ENCODE measurements at places on chromosomes 13 and 19.
A peak's percentile ranks its signal among the peaks of the same experiment; 100 is the strongest.

DNA sequence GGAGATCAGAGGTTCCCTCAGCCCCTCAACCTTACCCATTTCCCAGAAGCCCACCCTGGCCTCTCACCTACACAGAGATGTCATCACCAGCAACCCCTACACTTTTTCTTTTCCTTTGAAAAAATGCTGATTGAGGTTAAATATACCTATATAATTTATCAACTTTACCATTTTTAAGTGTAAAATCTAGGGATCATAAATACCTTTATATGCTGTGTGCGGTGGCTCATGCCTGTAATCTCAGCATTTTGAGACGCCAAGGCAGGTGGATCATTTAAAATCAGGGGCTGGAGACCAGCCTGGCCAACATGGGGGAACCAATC, 3.1 kb downstream of the KIR2DL4 start:
- DNase-seq, result no peak

GRCh38 chr19:45097450-45097775, 4.4 kb downstream of the PPP1R37 start:
- DNase-seq, result no peak

- DNase-seq, result no peak
These were observed 181.3 kb downstream of the KDM4B start for GRCh38 chr19:5149932-5150901.

DNA sequence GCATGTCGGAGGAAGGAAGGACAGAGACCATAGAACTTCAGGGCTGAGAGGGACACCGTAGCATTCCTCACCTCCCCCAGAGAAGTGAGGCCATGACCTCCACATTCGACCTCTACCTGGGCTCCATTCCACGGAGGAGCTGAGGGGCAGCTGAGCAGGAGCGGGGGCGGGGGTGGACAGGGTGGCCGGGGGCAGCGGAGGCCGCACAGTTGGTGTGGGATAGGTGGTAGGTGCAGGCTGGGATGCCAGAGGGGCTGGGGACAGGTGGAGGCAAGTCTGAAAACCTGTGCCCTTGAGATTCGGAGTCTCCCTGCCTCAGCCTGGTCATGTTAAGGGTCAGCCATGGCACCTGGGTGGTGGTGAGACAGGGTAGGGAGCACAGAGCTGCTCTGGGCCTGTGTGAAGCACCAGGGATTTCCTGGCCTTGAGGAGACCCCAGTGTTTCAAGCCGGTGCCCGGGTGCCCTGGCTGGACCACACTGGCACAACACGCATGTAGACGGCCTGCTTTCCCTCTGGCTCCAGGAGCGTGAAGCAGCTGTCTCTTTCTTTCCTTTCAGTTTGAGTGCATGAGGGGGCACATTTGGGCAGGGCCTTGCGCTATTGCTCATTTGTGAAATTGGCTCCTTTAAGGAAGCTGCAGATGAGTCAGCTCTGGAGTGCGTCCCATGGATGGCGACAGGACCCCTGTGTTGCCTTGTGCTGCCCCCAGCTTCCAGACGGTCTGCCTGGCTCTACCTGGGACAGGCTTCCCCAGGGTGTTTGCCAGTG, 51.8 kb downstream of the TSSK6 start:
- no peak for DNase-seq

DNA sequence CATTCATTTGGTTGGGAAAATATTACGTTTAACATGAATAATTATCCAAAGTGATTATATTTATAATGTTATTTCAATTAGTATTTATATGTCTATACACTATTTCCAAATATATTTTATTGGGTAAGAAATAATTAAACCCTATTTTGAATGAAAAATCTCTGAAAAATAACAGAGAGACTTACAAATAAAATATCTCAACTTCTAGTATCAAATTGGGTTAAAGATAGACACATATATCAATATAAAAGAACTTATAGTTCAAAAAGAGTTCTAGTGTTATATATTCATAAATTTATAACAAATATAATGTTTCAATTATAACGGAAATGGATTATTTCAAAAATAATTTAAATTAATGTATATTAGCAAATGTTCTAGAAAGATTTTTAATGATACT, 482.6 kb upstream of the PCDH20 start:
- no peak for DNase-seq

DNA sequence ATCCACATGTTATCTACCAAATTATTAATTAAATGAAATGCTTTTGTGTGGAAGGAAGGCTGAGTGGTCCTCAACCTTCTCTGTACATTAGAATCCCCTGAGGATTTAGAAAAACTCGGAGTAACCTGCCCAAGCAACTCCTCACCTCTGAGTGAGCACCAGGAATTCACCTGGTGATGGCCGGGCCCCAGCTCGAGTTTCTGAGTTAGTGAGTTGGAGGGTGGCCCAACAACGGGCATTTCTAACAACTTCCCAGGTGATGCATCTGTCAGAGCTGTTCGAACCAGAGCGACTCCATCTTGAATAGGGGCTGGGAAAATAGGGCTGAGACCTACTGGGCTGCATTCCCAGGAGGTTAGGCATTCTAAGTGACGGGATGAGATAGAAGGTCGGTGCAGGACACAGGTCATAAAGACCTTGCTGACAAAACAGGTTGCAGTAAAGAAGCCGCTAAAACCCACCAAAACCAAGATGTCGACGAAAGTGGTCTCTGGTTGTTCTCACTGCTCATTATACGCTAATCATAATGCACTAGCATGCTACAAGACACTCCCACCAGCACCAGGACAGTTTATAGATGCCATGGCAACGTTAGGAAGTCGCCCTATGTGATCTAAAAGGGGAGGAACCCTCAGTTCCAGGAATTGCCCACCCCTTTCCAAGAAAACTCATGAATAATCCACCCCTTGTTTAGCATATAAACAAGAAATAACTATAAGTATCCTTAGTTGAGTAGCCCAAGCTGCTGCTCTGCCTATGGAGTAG, 44.2 kb upstream of the SHISA2 start:
- DNase-seq, result no peak

GRCh38 chr13:46097015-46097414, 7.8 kb downstream of the CPB2 start:
- no peak for DNase-seq

GRCh38 chr19:30437869-30438268, 65.7 kb downstream of the ZNF536 start:
- DNase-seq, result no peak

- DNase-seq, result no peak
These were observed 962.3 kb downstream of the EFNB2 start for GRCh38 chr13:105573136-105573535.

DNA sequence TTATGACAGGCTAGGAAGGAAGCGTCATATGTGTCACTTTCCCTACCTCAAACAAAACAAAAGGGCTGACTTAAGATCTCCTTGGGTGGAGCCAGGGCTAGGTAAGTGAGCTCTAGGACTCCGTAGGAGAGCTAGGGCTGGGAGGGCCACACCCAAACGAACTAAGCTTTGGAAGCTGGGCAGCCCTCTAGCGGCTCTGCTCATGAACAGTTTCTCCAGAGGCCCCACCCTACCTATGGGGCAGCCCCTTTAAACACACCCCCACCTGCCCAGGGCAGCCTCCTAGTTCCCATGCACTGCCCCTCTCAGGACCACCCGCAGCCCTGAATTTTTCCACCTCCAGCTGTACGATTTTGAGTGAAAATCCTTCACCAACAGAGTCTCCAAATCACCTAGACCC, 3.5 kb downstream of the PEG3 start:
- no peak for DNase-seq

DNA sequence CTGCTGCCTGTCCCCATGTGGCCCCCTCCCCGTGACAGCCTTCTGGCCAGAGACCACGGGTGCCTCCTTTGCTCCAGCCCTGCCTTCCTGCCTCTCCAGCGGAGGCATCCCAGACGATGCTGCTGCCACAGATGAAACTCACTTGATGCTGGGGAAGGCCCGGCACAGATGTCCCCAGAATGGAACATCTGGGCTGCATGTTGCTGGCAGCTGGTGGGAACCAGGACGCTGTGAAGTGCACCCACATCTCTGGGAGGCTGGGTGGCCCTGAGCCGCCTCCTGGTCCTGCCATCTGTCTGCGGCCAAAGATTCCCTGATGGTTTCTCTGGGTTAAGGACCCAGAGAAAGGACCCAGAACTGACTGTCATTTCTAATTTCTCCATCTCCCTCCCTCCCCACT, 51.9 kb upstream of the PTPRS start:
- DNase-seq, result no peak

DNA sequence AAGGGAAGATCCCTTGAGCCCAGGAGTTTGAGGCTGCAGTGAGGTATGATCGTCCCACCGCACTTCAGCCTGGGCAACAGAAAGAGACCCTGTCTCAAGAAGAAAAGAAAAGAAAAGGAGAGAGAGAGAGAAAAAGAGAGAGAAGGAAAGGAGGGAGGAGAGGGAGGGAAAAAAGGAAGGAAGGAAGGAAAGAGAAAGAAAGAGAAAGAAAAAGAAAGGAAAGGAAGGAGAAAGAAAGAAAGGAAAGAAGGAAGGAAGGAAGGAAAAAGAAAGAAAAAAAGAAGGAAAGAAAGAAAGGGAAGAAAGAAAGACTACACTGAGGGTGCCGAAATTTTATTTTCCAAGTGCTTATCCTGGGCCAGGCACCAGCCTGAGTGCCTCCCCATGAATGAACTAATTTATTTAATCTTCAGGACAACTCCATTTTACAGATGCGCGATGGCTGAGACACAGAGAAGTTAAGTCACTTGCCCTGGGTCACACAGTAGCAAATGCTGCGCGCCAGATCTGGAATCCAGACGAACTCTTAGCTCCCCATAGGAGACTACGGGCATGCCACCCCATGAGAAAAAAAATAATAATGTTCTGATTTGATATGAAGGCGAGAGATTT, 2.7 kb downstream of the CDC42EP5 start:
- DNase-seq, result no peak

DNA sequence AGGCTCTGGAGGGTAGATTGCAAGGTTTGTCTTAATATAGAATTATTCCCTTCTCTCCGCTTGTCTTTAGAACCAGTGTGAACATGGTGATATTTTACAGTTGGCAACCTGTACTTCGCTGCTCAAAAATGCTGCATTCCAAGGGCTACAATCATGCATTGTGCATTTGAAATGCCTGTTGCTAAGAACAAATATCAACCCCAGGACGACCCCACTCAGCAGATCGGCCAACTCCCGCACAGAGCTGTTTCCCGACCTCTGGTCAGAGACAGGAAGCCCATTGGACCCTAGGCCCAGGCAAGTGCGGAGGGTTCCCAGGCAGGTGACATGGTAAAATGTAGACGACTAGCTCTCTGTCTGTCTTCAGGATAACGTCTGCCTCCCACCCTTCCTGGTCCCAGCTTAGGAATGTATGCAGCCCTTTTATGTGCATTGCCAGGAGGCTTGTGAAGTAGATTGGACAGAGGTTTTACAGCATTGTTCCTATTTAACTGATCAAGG, 263.5 kb downstream of the FOXO1 start:
- peak; percentile 76 for DNase-seq

DNA sequence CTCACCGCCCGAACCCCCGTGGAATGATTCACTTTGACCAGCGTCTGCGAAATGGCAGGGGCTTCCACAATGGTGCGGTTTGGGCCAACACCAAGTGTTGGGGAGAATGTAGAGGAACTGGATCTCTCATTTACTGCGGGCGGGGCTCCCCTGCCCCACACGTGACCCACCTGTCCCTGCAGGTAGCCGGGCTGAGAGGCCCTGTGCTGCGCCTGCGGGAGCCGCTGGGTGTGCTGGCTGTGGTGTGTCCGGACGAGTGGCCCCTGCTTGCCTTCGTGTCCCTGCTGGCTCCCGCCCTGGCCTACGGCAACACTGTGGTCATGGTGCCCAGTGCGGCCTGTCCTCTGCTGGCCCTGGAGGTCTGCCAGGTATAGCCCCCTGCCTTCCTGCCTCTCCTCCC, 5.8 kb upstream of the FLT3LG start:
- no peak for DNase-seq

DNA sequence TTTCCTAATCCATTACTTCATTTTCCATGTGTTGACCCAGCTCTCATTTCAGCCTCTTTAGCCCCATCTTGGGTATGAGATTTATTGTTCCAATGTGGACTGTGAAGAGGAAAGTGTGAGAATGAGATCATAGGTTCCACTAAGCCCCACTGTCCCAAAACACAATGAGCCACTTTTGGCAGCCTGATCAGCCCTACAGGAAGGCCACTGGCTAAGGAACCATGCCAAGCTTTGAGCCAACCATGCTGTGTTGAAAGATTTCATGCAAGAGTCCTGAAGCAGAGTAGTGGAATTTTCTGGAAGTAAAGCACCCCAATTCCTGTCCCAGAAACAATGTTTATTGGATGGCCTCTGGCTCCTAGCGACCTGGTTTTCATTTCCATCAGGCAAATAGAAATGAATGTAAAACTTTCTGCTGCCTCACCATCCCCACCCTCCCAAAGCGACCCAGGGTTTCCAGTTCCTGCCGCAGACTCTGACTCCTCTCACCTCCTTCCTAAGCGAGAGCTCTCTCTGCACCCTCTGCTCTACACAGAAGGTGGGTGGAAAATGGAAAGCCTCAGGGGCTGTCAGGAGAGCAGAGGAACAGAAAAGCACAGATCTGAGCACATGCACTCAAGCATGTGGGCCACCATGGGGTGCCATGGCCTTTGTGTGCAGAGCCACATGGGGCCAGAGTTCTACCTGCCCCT, 73.1 kb downstream of the KCTD12 start:
- DNase-seq, result no peak

- no peak for DNase-seq
These were observed 2.1 kb downstream of the ZMYM2 start for GRCh38 chr13:19960653-19960976.

- DNase-seq, result no peak
These were observed 78.7 kb upstream of the SERP2 start for GRCh38 chr13:44294876-44295275.

GRCh38 chr13:45119469-45119990, 780 bp upstream of the GTF2F2 start:
- DNase-seq, result peak; percentile 48

DNA sequence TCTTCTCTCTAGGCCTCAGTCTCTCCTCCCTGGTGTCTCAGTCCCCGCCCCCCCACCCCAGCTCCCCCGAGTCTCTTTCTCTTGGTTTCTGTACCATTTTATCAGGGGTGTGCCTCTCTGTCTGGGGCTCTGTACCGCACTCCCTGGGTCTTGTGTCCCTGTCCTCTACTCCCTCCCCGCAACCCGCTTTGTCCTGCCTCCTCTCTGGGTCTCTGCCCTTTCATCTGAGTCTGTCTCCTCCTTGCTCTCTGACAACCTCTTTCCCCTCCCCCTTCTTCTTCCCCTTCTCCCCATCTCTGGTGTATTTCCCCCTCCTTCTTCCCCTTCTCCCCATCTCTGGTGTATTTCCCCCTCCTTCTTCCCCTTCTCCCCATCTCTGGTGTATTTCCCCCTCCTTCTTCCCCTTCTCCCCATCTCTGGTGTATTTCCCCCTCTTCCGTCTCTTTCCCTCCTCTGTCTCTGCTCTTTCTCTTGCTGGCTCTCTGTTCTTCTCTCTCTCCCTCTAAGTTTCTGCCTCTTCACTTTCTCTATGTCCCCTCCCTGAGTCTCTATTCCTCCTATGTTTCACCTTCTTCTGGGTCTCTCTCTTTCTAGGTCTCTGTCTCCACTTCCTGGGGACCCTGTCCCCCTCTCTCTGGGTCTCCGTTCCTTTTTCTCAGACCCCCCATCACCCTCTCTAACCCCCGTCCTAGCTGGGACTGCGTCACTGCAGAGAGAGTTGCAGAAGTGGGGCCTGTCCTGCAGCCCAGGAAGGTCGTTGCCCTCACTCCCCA, 2.2 kb upstream of the KCNC3 start:
- no peak for DNase-seq

- no peak for DNase-seq
These were observed 66.8 kb upstream of the MED4 start for GRCh38 chr13:48161530-48162179.

GRCh38 chr19:11370744-11371143, 3.7 kb upstream of the SWSAP1 start:
- DNase-seq, result no peak
